ENCODE measurements at places on chromosomes 4 and X. TPM values are rescaled to one million over a fixed set of nuclear protein-coding genes. Genes with fewer than 3 reads are reported as not detected.

MED28 gene
- total RNA-seq = 96.5 TPM

WDR44 gene
- total RNA-seq = 4.3 TPM

DNA sequence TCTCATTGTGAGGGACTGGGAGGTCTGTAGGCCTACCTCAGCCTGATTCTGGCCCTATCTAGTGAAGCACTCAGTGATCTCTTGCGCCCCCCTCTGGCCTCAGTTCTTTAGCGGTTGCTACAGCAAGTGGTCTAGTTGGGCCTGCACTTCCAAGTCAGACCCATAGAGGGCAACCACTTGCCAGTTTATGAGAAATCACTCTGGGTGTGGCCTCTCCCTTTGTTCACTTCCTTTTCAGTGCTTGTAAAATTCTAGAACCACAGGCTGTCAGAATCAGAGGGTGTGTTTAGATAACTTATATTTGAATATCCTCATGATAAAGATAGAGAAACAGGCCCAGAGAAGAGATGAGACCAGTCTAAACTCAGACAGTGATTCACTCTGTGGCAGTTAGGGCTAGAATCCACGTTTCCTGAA, 60.9 kb upstream of the LAS1L start:
- no peaks in the 10 kb centered on the region for H3K36me3 ChIP-seq
- H3K4me1 ChIP-seq = no peaks in the 10 kb centered on the region
- H3K4me3 ChIP-seq = no peak overlapping the region
- H3K27ac ChIP-seq = no peak overlapping the region
- no peaks in the 10 kb centered on the region for H3K27me3 ChIP-seq

- H3K36me3 ChIP-seq = no peaks in the 10 kb centered on the region
- no peaks in the 10 kb centered on the region for H3K27me3 ChIP-seq
- no peak overlapping the region for H3K27ac ChIP-seq
- H3K4me3 ChIP-seq = no peak overlapping the region
- no peak for DNase-seq
- no peaks in the 10 kb centered on the region for H3K4me1 ChIP-seq
Measured at GRCh38 chr4:127174616-127175015, 458.1 kb upstream of the INTU start.

- no peaks in the 10 kb centered on the region for H3K36me3 ChIP-seq
- H3K4me3 ChIP-seq = no peak overlapping the region
- no peaks in the 10 kb centered on the region for H3K4me1 ChIP-seq
- DNase-seq = no peak
- no peaks in the 10 kb centered on the region for H3K27me3 ChIP-seq
- H3K27ac ChIP-seq = no peak overlapping the region
Measured at GRCh38 chrX:9874483-9874882, 88.3 kb downstream of the SHROOM2 start.

DNA sequence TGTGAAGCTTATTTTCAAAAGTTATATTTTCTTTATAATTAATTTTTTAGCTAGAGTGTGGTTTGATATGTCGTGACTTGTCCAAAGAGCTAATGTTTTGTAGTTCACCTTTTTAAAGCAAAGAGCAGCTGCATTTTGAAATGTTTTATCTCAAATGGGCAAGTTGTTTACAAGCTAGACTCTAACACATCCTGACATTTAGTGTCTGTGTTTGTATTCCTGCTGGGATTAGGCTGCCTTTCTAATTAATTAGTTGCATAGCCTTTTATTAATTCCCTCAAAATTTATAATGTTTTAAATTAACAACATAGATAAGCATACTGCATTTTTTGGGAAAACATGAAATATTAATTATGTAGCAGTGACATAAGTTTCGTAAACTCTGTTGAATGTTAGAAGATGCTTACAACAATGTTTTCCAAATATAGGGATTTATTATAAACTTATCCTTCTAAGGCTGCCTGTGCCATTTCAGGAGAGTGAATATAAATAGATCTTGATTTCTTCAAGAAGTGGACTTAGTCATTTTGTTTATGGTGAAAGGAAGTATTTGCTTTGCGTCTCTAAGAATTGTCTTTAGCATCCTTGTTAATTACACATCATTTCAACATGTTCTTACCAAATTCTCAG, 37.7 kb upstream of the NUDT6 start:
- H3K36me3 ChIP-seq = no peaks in the 10 kb centered on the region
- H3K27ac ChIP-seq = no peak overlapping the region
- no peaks in the 10 kb centered on the region for H3K4me1 ChIP-seq
